ENCODE measurements at places on chromosomes 16 and 17.
A peak's percentile ranks its signal among the peaks of the same experiment; 100 is the strongest.

DNA sequence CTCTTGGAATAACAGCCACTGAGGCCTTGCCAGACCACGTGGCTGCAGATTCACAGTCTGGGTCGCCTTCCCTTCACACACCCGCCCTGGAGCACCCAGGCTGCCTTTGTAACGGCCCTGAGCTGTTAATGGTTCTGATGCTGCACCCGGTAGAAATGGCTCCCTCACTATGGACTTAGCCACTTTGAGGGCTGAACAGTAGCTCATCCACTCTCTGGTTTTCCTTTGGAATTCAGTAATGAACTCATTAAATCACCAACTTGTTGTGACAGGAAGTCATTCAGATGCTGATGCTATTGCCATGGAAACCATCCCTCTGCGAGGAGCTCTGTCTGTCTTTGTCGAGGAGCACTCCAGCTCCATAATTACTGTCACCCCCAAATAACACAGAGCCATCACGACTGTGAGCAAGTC lies 59.2 kb downstream of the CDK5R1 start:
- DNase-seq, result no peak

GRCh38 chr17:1989135-1989534 lies 36.0 kb downstream of the RTN4RL1 start:
- DNase-seq, result no peak

DNA sequence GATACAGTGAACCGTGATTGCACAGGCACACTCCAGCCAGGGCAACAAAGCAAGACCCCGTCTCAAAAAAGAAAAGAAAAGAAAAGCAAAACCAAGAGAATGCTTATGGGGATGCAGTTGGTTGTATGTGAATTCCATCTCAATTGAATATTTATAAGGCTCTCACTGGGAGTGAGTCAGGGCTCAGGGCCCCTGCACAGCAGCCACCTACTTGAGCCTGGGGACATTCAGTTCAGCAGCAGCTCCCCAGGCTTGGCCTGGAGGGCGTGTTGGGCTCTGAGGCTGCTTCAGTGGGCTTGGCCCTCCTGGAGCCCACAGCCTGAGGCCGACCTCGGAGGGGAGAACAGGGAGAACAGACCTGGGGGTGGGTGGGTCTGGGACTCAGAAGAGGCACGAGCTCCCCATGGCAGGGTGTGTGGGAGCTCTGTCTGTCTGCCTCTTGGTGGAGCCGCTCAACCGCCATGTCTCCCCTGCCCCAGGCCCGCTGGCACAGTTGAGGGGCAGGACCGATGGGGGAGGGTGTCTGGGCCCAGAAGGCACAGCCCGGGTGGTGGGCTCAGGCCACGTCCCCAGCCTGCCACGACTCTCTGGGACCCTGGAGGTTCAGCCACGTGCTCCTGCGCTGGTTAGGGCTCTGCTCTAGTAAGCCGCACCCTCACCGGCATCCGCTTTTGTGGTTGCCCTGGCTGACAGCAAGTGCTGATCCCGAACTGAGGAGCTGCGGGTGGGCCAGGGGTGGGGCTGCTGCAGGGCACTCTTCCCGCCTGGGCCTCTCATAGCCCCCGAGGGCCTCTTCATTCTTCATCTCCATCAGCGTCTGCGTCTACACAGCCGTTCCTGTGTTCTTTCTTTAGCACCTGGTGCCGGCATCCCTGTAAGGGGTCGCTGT lies 24.8 kb downstream of the ZFPM1 start:
- DNase-seq, result no peak

- no peak for DNase-seq
Observed at GRCh38 chr17:7356756-7357155, 1.8 kb downstream of the TMEM95 start.

GRCh38 chr17:78142119-78142861 lies 3.9 kb upstream of the C17orf99 start:
- DNase-seq, result no peak

DNA sequence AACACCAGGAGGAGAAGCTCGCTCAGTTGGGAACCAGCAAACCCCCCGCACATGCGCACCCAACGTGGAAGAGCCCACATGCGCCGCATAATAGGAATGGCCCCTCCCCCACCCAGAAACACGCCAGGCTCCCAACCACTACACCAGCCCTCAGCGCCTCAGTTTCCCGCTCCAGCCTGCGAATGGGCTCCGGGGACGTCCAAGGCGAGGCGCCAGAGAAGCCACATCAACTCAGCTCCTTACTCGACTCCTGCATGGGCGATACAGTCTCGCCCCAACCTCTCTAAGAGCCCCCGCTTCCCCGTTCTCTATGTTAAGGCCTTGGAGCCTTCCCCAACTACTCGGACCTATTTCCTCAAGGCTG lies 504 bp downstream of the SRSF1 start:
- peak; percentile 46 for DNase-seq

Data from stimulated activated CD8-positive, alpha-beta memory T cell treated with anti-CD3 and anti-CD28 coated beads, Interleukin-4, amount 100 ng/mL, for 4 hours (primary cell).